Amniotic stem cell (primary cell): ENCODE measurements at places on chromosomes 2 and 18.

DNA sequence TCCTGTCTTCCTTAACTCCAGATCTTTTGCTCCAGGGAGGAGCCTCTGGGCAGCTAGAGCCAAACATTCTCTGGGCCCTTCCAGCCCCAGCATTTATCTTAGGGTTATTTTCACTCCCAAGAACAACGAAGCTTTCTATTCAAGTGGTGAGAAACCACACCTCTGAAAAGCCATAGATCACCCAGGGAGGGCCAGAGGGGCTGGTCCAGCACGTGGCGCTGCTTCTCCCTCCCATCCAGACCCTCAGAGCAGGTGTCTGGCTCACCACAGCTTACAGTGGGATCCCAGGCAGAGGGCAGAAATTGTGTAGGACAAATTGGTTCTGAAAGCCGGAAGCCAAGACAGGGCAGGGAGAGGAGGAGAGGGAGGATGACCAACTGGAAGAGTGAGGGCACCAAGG, 74.0 kb upstream of the PKDCC start:
- no peak for DNase-seq

DNA sequence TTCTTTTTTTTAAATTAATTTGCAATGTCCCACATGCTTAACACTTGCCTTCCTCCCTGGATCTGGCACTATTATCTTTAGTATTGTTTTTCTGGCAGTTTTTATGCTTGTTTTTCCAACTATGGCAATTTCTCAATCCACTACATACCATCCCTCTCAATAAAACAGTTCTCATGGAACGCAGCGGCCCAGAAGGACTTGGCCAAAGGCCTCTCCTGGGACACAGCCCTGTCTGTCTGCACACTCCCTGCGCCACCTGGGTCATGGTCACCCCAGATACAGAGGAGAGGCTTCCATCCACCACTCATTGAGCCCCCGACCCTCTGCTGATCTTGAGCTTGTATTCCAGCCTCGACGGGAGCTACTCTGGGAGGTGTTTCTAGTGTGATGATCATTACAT, 91.2 kb downstream of the TWIST2 start:
- DNase-seq, result no peak

GRCh38 chr18:6013171-6013810, 118.0 kb upstream of the TMEM200C start:
- no peak for DNase-seq

- DNase-seq, result no peak
These were observed 30.8 kb upstream of the ONECUT2 start for GRCh38 chr18:57404345-57404744.

- no peak for DNase-seq
These were observed 66.2 kb downstream of the MAP4K4 start for GRCh38 chr2:101763496-101764333.

GRCh38 chr2:235458839-235459273, 35.0 kb upstream of the AGAP1 start:
- no peak for DNase-seq

GRCh38 chr18:23935804-23936203, 78.8 kb upstream of the TTC39C start:
- no peak for DNase-seq

DNA sequence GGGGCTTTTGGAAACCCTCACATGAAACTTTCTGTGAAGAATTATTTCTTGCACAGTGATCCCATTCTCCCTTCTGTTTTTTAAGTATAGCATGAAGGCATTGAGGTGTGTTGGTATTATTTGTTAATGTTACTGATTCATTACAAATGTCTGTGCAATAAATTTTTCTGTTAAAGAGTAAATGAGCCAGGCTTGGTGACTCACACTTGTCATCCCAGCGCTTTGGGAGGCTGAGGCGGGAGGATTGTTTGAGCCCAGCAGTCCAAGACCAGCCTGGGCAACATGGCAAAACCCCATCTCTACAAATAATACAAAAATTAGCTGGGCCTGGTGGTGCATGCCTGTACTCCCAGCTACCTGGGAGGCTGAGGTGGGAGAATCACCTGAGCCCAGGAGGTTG, 87.8 kb downstream of the KCTD18 start:
- DNase-seq, result no peak

- DNase-seq, result no peak
These were observed 142.2 kb downstream of the CCDC102B start for GRCh38 chr18:68940039-68940438.

GRCh38 chr2:109335631-109336176, 206.7 kb downstream of the SH3RF3 start:
- DNase-seq, result peak; percentile 47

DNA sequence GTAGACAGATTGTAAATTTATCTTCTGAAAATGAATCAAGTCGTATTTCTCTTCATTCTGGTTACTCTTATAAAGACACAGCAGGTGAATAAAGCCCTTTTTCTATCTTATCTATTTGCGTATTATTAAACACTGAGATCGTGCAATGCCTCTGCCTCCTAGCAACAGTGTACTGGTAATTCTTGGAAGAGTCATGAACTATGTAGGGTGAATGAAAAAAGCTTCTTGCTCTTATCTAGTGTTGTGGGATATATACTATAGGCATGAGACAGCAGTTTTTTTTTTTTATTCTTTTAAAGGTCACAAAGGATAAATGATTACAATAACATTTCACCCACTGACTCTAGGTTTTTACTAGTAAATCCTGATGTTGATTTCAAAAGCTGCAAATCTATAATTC, 324.2 kb downstream of the PDE11A start:
- DNase-seq, result no peak
